ENCODE measurements at places on chromosomes 7 and 10. TPM values are rescaled to one million over a fixed set of nuclear protein-coding genes. Genes with fewer than 3 reads are reported as not detected.

SPDYE2B gene
- total RNA-seq, result not detected

DNA sequence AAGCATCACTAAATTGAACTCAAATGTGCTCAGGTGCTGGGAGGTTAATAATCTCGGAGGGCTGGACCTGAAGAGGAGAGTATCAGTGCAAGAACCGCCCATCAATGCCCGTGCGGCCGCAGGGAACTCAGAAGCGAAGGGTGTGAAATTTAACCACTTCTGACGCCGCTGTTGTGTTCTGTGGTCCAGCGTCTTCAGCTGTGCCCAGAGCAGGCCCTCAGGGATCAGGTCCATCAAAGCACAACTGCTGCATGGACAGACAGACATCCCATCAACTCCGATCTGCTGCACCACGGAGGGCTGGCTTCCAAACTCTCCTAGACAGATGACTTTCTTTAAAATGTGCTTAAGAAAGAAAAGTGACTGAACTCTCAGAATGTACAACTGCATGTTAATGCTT, 144.9 kb upstream of the TCERG1L start:
- no peak for DNase-seq

MBL2 gene
- total RNA-seq, result not detected

DNA sequence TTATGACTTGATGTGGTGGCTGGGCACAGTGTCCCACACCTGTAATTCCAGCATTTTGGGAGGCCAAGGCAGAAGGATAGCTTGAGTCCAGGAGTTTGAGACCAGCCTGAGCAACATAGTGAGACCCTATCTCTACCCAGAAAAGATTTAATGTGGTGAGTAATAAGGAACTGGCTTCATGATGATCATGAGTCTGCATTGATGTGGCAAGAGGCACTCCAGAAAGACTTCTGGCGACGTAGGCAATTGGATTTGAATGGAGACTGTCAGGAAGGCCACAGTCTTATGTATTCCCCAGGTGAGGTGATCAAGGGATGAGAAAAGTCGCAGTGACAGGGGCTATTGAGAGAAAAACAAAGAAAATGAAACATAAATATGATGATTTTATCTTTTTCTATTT, 138.0 kb downstream of the CACNB2 start:
- no peak for DNase-seq

DNA sequence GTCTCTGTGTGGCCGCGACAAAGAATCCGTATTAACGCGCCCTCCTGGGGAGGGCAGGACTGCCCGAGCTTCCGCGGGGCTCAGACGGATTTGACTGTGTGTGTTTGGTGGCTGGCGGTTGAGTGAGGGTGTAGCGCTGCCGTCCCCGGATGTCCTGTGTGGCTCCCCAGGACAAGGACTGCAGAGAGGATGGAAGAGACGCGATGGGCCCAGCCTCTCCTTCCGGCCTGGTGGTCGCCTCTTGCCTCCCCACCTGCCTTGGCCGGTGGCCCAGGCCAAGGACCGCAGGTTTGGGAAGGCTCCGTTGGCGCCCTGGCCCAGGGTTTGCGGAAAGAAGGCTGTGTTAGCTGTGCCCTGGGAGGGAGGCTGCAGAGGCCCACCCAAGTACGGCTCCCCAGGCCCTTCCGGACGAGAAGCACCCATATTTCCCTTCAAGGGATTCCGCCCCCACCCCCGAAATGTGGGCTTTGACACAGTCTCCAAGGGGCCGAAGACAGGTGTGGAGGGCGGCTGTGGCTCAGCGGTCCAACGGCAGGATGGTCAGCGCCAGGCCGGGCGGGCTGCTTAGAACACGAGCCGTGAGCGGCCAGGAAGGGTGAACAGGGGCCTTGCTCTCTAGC, 2.3 kb downstream of the UNCX start:
- peak; percentile 28 for DNase-seq

- no peak for DNase-seq
Measured at GRCh38 chr7:11203683-11204082, 230.0 kb downstream of the PHF14 start.

DNA sequence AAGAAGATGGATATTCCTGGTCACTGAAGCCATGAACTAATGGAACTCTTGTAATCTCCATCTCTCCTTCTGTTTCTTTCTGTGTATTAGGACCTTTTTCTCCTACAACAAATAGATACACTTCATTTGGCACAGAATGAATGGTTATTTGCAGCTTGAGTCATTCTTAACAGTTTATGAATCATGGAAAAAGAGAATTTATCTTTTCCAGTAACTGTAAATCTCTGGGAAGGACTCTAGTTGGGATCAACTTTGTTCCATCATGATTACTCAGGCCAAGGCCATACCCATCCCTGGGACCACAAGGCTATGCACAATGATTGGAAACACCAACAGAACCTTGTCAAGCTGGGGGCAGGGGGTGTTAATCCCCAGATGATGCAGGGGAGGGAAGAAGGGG, 36.1 kb upstream of the MDFIC start:
- no peak for DNase-seq

All from activated CD4-positive, alpha-beta memory T cell treated with anti-CD3 and anti-CD28 coated beads, Interleukin-2, amount 10 ng/mL, durations not matched to agents 7 days and 5 days (primary cell).